Panc1 (cell line): ENCODE measurements at places on chromosomes 1 and 21. TPM values are rescaled to one million over a fixed set of nuclear protein-coding genes. Genes with fewer than 3 reads are reported as not detected.

The CRYZL1 gene
- total RNA-seq = 24.8 TPM

The VPS45 gene
- total RNA-seq = 24.9 TPM

The EPB41 gene
- 20.2 TPM for total RNA-seq

The TMEM61 gene
- not detected for total RNA-seq

The KRTAP23-1 gene
- not detected for total RNA-seq

The NEGR1 gene
- total RNA-seq = 2.7 TPM

DNA sequence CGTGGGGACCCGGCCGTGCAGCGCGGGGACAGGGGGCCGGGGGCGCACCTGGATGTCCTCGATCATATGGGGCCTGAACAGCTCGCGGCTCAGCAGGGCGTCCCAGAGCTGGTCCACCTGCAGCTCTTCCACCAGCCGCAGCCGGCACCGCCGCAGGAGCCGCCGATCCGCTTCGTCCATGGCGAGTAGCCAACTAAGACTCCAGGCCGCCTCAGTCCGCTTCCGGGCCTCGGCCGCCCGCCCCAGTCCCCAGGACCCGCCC is at the start of gene CASP9:
CASP9 (minus strand) TSS at position 195 of the 262 bp plus-strand sequence; CDS start at position 180, 15 bp downstream.
- H3K4me3 ChIP-seq = peak within 1 kb of the TSS; percentile 68
- H3K27ac ChIP-seq = peak within 1 kb of the TSS; percentile 80
- peaks cover 8% of the 10 kb centered on the region; the same call in 1 of the 2 replicates for H3K36me3 ChIP-seq
- no peak for DNase-seq
- H3K27me3 ChIP-seq = no peaks in the 10 kb centered on the region

The SEC16B gene
- 0.39 TPM for total RNA-seq

The TMCO1 gene
- total RNA-seq = 103 TPM

DNA sequence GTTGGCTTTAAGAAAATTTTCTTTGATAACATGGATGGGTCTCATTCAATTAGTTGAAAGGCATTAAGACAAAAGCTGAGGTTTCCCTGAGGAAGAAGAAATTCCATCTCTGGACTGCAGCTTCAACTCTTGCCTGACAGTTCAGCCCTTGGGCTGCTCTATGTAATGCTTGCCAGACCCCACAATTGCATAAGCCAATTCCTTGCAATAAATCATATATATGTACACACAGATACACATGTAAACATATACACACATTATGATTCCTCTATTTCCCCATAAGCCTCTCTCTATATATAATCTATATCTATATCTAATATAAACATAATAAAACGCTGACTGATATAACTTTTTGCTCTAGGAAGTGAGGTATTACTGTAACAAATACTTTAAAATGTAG is 301.5 kb upstream of the PRMT6 start:
- H3K27me3 ChIP-seq = no peaks in the 10 kb centered on the region
- no peak overlapping the region for H3K4me3 ChIP-seq
- no peaks in the 10 kb centered on the region for H3K36me3 ChIP-seq
- H3K4me1 ChIP-seq = no peaks in the 10 kb centered on the region
- no peak overlapping the region for H3K27ac ChIP-seq

GRCh38 chr1:210475321-210475720 is 146.6 kb downstream of the HHAT start:
- H3K27me3 ChIP-seq = no peaks in the 10 kb centered on the region
- no peak overlapping the region for H3K27ac ChIP-seq
- DNase-seq = no peak
- no peaks in the 10 kb centered on the region for H3K4me1 ChIP-seq

DNA sequence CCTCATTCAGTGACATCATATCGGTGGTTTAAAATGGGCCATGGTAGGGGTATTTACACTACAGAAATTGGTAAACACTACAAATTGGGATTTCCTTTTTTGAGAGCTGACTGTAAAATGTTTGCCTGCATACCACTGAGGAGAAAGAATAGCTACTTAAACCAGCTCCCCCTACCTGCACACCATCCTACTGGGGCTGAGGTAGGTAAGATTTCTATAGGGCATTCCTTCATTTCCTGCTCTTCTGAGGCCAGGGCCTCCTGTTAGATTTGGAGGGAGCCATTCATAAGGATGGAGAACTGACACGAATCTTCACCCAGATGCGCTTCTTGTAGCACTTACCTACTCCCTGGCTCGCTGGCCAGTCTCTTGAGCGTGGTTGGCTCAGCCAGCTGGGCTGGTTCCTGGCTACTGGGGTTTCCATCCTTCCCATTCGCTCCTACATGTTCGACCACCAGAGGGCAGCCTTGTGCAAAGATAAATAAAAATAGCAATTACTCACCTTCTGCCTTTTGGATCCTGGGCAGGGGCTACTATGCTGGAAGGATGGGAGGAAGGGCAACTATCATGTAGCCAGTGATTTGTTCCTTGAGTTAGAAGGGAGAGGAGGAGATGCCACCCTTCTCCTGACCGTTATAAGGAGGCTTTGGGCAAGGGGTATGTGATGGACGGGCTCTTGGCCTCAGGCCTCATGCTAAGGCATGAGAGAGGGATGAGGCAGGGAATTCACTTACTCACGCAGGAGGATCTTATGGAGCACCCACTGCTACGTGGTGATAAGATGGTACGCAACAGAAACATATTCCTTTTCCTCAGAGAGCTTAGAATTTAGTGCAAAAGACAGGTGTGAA is 10.7 kb downstream of the OPTC start:
- peak; percentile 78 for DNase-seq
- no peak overlapping the region for H3K4me3 ChIP-seq
- no peaks in the 10 kb centered on the region for H3K36me3 ChIP-seq
- H3K27ac ChIP-seq = no peak overlapping the region
- H3K27me3 ChIP-seq = 0 out of 2 replicates have a peak, but pooled peaks cover 2% of the 10 kb centered on the region
- H3K4me1 ChIP-seq = no peaks in the 10 kb centered on the region

GRCh38 chr1:218728898-218729565 is 383.9 kb downstream of the TGFB2 start:
- no peak for DNase-seq
- no peaks in the 10 kb centered on the region for H3K36me3 ChIP-seq
- no peaks in the 10 kb centered on the region for H3K27me3 ChIP-seq
- H3K27ac ChIP-seq = no peak overlapping the region; the same call in 1 of the 2 replicates

GRCh38 chr1:190067592-190067991 is 410.1 kb downstream of the BRINP3 start:
- H3K4me1 ChIP-seq = no peaks in the 10 kb centered on the region
- no peak for DNase-seq
- no peaks in the 10 kb centered on the region for H3K27me3 ChIP-seq
- no peak overlapping the region for H3K27ac ChIP-seq
- H3K4me3 ChIP-seq = no peak overlapping the region

GRCh38 chr1:20538760-20539551 is 13.4 kb upstream of the FAM43B start:
- no peaks in the 10 kb centered on the region for H3K4me1 ChIP-seq
- H3K36me3 ChIP-seq = no peaks in the 10 kb centered on the region
- H3K27ac ChIP-seq = no peak overlapping the region
- no peak for DNase-seq
- H3K27me3 ChIP-seq = peaks cover 3% of the 10 kb centered on the region; the same call in 1 of the 2 replicates

The PROX1 gene
- total RNA-seq = 0.13 TPM

The HAO2 gene
- not detected for total RNA-seq

GRCh38 chr1:233959102-233959501 is 54.6 kb downstream of the SLC35F3 start:
- no peak overlapping the region for H3K4me3 ChIP-seq
- no peak overlapping the region for H3K27ac ChIP-seq
- no peak for DNase-seq
- H3K27me3 ChIP-seq = no peaks in the 10 kb centered on the region
- no peaks in the 10 kb centered on the region for H3K36me3 ChIP-seq
- H3K4me1 ChIP-seq = no peaks in the 10 kb centered on the region; the same call in 1 of the 2 replicates

- no peak overlapping the region for H3K4me3 ChIP-seq
- no peaks in the 10 kb centered on the region for H3K36me3 ChIP-seq
- DNase-seq = no peak
Measured at GRCh38 chr1:7564137-7564536, 207.0 kb upstream of the VAMP3 start.

GRCh38 chr1:228933753-228934152 is 198.5 kb downstream of the RHOU start:
- H3K36me3 ChIP-seq = no peaks in the 10 kb centered on the region
- no peaks in the 10 kb centered on the region for H3K4me1 ChIP-seq
- no peak overlapping the region for H3K27ac ChIP-seq
- DNase-seq = no peak

The SLAMF7 gene
- 0.21 TPM for total RNA-seq

The MROH9 gene
- not detected for total RNA-seq

The PAPPA2 gene
- total RNA-seq = 0.03 TPM

DNA sequence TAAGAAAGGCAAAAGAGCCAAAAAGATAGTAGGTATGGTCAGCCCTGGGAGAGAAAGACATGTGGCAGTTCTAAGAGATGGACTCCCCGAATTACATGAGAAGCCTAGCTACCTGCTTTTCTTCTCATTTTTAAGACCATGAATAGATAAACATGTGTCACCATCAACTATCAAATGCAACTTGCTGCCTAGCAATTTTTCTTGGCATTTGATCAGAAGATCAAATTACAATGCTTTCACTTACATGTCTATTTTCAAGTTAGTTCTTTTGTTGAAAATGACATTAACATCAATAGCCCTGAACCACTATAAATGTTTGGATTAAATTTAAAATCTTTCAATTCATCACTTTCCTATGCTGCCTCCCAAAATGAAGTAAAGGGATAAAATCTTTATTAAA is 212.3 kb downstream of the HHIPL2 start:
- no peaks in the 10 kb centered on the region for H3K36me3 ChIP-seq
- no peak overlapping the region for H3K27ac ChIP-seq
- no peaks in the 10 kb centered on the region for H3K27me3 ChIP-seq
- no peaks in the 10 kb centered on the region for H3K4me1 ChIP-seq
- no peak overlapping the region for H3K4me3 ChIP-seq
- no peak for DNase-seq

- no peak overlapping the region for H3K27ac ChIP-seq
- no peaks in the 10 kb centered on the region for H3K36me3 ChIP-seq
- DNase-seq = no peak
- peaks cover 7% of the 10 kb centered on the region for H3K4me1 ChIP-seq
Measured at GRCh38 chr1:6162773-6163172, 17.3 kb downstream of the CHD5 start.
